H7 (cell line): ENCODE measurements at places on chromosomes 11 and 22.

DNA sequence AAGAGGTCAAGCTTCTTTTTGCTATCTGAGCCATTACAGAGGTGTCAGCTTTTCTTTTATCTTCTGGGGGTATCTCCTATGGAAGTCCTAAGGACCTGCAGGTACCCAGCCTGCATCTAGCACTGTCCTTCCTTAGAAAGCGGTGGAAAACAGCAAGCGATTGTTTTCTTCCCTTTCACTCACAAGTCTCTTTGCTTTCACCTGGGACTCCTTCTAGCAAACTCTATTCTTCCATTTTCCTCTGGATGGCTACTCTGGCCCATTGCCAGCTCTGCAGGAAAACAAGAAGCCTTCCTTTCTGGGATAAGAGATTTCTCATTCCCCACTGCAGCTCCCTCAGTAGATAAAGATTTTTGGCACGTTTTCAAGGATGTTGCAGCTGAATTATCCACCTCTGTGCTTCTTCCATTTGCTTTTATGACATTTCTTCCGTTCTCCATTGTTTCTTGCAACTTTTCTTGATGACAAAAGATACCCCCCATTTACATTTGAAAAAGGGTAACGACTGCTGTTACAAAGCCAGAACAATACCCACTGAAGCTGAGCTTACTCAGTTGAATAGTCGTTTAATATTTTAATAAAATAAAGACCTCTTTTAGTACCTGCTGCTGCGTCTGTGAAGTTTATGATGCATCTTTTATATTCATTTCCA is 40.2 kb upstream of the BDNF start:
- no peak for DNase-seq

- DNase-seq: no peak
Measured at GRCh38 chr11:119450590-119451326, 27.8 kb upstream of the THY1 start.

GRCh38 chr11:121291896-121292494 is 576 bp upstream of the SC5D start:
- DNase-seq: peak; percentile 13

DNA sequence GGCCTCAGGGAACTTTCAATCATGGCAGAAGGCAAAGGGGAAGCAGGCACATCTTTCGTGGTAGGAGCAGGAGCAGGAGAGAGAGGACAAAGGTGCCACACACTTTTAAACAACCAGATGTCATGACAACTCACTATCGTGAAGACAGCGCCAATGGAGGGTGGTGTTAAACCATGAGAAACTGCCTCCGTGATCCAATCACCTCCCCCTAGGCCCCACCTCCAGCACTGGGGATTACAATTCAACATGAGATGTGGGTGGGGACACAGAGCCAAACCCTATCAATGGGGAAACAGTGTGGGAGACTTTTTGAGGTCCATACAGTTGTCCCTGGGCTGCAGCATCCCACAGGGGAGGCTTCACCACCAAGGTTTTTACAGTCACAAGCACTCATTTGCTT is 41.9 kb upstream of the CFAP300 start:
- no peak for DNase-seq

GRCh38 chr11:64759131-64759721 is 548 bp downstream of the PYGM start:
- peak; percentile 67 for DNase-seq

- DNase-seq: no peak
Measured at GRCh38 chr22:37499789-37500540, 13.8 kb upstream of the MFNG start.

- DNase-seq: no peak
Measured at GRCh38 chr11:108788565-108789199, 123.8 kb downstream of the DDX10 start.

DNA sequence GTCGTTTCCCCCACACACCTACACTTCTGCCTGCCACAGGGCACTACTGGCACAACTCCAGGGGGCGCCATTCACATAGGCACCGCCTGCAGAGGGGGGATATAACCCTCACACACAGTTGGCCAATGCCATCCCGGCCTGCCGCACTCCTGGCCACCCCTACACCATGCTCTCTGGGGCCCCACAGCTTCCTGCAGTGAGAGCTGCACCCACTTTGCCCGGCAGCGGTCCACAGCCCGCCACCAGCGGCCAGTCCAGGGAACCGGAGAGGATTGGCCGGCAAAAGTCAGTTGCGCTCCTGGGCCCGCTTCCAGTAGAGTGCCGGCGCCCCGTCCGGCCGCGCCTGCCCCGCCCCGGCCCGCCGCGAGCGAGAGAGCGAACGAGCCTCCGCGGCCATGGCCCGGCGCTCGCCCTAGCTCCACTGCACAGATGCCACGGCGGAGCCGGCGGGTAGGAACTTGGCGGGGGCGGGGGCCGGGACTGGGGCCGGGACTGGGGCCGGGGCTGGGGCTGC is 25.6 kb upstream of the SUSD2 start:
- peak; percentile 91 for DNase-seq

- no peak for DNase-seq
Measured at GRCh38 chr11:107770551-107770951, 58.7 kb upstream of the SLN start.

DNA sequence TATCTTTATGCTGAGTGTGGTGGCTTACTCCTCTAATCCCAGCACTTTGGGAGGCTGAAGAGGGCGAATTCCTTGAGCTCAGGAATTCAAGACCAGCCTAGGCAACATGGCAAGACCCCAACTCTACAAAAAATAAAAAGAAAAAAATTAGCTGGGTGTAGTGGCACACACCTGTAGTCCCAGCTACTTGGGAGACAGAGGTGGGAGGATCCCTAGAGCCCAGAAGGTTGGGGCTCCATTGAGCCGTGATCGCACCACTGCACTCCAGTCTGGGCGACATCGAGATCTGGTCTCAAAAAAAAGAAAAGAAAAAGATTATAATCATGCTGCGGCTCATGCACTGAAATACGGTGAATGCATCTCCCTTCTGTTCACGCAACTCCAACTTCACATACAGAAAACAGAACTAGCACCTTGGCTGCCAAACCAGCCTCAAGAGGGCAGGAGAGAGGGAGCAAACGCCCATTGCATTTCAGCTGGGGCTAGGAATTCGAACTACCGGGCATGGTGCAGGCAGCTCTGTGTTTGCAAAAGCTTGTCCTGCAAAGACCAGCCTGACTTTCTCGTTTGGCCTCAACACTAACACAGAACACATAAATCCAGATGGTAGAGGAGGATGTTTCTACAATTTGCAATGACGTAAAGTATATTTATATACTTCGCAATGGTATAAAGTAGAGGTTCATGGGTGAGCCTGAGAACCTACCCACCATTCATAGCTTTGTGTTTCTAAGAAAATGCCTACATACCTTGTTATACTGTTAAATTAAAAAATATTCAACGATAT is 6.3 kb upstream of the SYNGR1 start:
- DNase-seq: peak; percentile 80

DNA sequence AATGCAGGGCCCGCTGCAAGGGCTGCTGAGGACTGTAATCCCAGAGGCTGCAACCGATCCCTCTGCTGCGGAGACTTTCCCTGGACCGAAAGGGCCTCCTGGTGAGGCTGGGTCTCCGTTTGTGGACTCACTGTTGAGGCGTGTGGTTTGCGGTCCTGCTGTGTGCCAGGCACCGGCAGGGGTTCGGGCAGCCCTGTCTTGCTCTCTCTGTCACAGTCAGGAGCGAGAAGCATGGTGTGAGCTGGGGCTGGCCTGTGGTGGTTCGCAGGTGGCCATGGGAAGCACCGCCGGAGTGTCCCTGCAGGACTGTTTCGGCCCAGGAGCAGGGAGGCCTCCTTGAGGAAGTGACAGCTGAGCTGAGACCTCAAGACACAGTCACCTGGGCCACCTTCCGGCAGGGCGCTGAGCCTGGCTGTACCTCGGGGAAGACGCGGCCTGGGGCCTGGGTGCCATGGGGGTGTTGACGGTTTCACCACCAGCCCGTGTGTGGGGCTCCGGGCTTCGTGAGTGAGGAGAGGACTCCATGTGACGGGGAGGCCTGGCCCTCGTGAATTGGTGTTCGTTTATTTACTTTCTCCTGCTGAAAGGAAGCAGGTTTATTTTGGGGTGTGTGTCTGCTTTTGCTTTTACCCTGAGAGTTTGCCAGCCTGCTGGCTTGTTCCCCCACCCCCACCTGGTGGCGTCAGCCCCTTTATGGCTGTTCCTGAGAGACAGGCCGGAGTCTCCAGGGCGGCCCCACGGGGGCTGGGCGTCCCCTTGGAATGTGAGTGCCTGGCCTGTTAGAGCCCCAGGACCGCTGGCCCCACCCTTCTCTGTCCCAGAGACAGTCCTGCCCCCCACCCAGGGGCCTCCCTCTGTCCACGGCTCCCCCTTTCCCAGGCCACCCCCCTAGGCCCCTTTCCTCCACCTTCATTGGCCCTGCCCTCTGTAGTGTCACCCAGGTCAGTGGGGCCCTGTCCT is 122.5 kb downstream of the KCNQ1OT1 start:
- no peak for DNase-seq

DNA sequence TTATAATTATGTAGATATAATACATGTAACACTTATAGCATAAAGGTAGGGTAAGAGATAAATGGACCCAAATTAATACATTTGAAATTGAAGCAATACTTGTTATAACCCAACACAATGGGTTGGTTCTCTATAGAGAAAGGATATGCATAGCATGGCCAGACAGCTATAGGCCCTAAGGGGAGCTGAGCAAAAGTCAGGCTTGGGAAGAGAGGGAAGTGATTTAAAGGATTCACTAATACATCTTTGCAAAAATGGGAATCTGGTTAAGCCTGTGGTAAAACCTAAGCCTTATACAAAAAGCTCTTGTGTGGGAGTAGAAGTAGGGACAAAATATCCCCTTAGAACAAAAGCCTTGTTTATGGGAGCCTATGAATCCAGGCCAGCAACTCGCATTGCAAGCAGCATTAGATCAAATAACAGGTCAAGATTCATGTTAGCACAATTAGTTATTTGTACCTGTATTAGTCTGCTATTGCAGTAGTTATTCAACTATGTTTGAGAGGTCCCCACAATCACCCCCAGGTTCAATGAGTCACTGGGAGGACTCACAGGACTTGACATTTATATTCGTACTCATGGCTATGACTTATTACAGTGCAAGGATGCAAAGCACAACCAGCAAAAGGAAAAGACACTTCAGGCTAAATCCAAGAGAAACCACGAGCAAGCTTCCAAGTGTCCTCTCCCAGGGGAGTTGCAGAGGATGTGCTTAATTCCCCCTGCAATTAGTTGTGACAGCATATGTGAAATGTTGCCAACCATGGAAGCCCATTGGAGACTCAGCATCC is 144.7 kb upstream of the LMO1 start:
- no peak for DNase-seq

GRCh38 chr11:126917531-126918204 is 82.9 kb downstream of the KIRREL3 start:
- no peak for DNase-seq

DNA sequence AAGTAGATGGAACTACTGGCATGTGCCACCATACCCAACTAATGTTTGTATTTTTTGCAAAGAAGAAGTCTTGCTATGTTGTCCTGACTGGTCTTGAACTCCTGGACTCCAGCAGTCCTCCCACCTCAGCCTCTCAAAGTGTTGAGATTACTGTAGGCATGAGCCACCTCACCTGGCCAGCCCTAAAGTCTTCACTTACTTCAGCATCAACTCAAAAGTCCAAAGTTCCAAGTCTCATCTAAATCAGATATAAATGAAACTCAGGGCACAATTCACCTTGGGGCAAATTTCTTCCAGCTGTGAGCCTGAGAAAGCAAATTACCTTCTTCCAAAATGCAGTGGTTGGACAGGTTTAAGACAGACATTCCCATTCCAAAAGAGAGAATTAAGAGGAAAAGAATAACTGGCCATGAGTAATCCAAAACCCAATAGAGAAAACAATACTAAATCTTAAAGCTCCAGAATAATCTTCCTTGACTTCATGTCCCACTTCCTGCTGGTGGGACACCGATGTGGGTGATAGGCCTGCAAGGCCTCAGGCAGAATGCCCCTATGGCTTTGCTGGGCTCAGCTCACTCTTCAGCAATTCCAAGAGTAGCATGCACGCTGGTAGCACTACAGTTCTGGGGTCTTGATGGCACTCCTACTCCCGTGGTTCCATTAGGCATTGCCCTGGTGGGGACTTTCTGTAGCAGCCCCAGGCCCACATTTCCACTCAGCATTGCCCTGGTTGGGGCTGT is 50.3 kb downstream of the TUG1 start:
- no peak for DNase-seq

- DNase-seq: peak; percentile 63
Measured at GRCh38 chr22:46376908-46377524, 41.5 kb downstream of the TRMU start.

GRCh38 chr11:3219281-3219892 is 774 bp upstream of the MRGPRG start:
- DNase-seq: peak; percentile 48

- DNase-seq: no peak
Measured at GRCh38 chr11:134878785-134879184, 466.7 kb upstream of the B3GAT1 start.

GRCh38 chr11:125494561-125494960 is 1.5 kb downstream of the FEZ1 start:
- DNase-seq: peak; percentile 46

GRCh38 chr11:134512061-134512460 is 100.0 kb upstream of the B3GAT1 start:
- no peak for DNase-seq

GRCh38 chr22:32714458-32715430 is 86.8 kb upstream of the TIMP3 start:
- DNase-seq: no peak

- no peak for DNase-seq
Measured at GRCh38 chr11:123238297-123238696, 43.2 kb upstream of the CLMP start.

- DNase-seq: no peak
Measured at GRCh38 chr11:45386972-45387371, 100.8 kb upstream of the SYT13 start.

DNA sequence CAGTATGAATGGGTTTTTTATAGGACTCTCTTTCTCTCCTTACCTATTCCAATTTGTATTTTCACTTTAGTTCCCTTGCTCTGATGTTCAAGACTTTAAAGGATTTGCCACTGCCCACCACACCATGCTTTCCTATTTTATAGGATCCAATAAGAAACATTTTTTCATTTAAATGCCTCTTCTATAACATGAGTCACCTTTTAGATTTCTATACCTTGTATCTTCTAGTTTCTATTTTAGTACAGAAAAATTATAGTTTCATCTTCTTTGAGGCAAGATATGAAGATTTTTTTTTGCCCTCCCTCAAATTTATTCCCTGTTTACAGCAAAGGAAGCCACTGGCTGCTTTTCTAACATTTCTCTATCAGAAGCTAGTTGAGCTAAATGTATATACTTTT is 76.8 kb downstream of the ARFGAP2 start:
- no peak for DNase-seq

DNA sequence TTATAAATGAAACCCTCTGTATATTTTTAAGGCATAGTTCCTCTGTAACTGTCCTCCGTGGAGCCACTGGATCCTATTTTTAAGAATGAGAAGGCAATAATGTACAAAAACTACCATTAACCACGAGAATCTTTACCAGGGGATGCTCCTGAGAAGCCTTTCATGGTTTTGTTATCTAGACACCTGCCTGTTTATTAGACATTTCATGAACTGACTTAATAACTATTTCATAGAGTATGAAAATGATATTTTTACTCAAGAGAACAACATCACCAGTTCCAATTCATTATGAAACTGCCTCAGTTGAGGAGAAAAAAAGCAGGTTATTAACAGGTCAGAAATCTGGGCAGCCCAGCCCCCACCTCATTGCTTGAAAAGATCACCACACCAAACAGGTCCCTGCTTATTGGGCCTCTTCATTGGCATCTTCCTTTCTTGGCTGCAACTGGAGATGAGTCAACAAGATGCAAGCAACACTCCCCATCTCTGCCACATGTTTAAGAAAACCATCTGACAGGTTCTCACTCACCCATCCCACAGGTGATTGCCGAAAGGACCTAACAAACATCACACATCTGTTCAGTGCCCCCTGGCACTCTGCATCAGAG is 27.8 kb downstream of the ETS1 start:
- DNase-seq: no peak

GRCh38 chr11:110358336-110358735 is 61.9 kb upstream of the RDX start:
- no peak for DNase-seq
